Pulmonary artery endothelial cell (primary cell): ENCODE measurements at places on chromosomes 13 and 19. TPM values are rescaled to one million over a fixed set of nuclear protein-coding genes. Genes with fewer than 3 reads are reported as not detected.
A peak's percentile ranks its signal among the peaks of the same experiment; 100 is the strongest.

Gene SOX1
- total RNA-seq: not detected in 2 replicates

Gene PGLYRP1
- not detected in 2 replicates for total RNA-seq

Gene FCER2
- not detected in 2 replicates for total RNA-seq

Gene LGALS7B
- total RNA-seq: not detected in 2 replicates

Gene ING1
- 17.5 and 22.3 TPM in 2 replicates for total RNA-seq

Gene LPAR2
- 0.33 and 0.53 TPM in 2 replicates for total RNA-seq

Gene ZNF730
- 1.5 and 1.9 TPM in 2 replicates for total RNA-seq

Gene LMTK3
- total RNA-seq: under 0.01 and 0.04 TPM in 2 replicates

Gene PCDH9
- total RNA-seq: 2.3 and 2.9 TPM in 2 replicates

Gene ZNF177
- 0.40 and 1.4 TPM in 2 replicates for total RNA-seq

Gene GATAD2A
- total RNA-seq: 67.4 and 72.9 TPM in 2 replicates

Gene EPSTI1
- 2.8 and 3.5 TPM in 2 replicates for total RNA-seq

Gene F7
- not detected in 2 replicates for total RNA-seq

GRCh38 chr19:30153326-30154210 lies 211.5 kb downstream of the URI1 start:
- DNase-seq: no peak

DNA sequence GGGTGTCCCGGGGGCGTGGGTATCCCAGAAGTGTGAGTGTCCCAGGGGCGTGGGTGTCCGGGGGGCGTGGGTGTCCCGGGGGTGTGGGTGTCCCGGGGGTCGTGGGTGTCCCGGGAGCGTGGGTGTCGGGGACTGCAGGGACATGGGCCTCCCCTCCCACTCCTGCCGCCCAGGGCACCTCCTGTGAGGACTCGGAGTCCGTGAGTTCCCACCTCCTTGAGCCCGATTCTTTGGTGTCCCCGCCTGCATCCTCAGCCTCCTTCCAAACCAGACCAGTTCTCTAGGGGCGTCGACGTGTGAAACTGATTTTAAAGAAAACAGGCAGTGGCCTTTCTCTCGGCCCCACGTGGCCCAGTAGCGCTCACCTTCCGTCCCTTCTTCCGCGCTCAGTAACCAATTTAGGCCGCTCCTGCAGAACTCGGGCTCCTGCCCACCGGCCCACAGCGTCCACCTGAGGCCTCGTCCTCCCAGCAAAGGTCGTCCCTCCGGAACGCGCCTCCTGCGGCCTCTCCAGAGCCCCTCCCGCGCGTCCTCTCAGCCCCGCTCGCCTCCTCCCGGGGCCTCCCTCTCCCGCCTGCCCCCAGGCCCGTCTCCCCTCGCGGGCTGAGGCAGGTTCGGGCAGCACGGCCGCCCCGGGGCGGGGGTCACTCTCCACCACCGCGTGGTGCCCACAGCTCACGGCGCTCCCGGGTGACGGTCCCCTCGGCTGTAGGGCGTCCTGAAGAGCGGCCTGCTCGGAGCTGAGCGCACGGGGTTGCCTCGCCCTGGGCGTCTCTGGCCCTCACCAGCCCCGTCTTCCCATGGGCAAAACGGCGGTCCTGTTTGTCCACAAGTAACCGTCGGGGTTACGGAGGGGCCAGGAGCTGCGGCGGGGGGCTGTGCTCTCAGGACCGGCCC lies 3.8 kb downstream of the F7 start:
- DNase-seq: no peak

- no peak for DNase-seq
Observed at GRCh38 chr13:87120476-87120875, 550.7 kb upstream of the SLITRK5 start.

GRCh38 chr13:39597838-39598237 lies 5.2 kb downstream of the LHFPL6 start:
- peak; percentile 32 for DNase-seq

DNA sequence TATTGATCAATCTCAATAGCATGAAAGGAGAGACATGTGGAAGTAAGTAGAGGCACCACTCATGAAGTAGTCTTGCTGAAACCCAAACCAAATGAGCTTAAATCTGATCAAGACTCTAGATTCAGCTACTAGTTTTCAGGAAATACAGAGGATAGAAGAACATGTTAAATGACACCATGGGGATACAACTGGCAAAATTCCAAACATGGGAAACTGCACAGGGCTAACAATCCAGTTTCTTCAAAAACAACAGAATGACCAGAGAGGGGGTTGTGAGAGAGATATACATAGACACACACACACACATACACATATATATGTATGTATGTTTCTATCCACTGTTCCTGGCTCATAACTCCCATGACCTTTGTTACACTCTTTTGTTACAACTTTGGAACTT lies 44.8 kb downstream of the MRPL57 start:
- no peak for DNase-seq

DNA sequence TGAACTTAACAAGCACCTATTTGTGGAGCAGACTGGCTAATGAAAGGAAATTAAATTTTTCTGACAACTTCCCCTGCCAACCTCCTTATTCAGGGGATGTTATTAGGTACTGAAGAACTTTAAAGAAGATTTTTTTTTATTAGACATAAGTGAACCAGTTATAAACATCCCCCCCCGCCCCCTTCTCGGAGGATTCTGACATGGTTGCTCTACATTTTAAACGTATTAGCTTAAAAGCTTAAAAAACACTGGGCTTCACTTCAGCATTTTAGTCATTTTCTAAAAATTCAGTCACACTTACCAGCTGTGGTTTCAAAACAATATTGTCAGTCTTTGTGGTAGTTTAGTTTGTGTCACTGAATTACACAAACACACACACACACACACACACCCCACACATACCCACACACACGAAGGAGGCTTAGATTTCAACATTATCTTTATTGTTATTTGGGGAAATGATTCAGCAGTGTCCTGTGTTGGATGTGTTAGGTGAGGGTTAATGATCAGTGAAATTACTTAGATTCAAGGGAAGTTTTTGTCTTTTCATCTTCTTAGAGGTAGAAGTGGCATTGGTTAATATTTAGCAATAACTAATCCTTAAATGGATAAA lies 145.7 kb downstream of the PCCA start:
- DNase-seq: no peak

GRCh38 chr19:1672769-1673644 lies 20.6 kb upstream of the TCF3 start:
- DNase-seq: no peak

- no peak for DNase-seq
Observed at GRCh38 chr19:44903602-44904425, 1.8 kb upstream of the APOE start.

DNA sequence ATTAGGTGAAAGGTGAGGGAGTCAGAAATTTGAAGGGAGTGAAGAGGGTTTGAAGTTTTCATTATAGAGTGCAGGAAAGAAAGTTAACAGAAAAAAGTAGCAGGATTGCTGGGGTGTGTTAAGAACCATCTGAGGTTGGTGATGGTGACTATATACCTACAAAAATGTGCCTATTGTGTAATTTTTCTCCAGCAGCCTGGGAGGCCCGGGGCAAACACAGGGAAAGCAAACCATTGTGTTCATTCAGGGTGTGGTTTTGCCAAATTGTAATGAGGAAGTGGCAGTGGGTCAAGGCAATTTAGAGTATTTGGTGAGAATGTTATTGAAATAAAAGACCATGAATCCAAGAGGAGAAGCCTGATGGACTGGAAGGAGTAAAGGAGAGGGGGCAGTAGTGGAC lies 8.2 kb upstream of the SUCLA2 start:
- DNase-seq: no peak

DNA sequence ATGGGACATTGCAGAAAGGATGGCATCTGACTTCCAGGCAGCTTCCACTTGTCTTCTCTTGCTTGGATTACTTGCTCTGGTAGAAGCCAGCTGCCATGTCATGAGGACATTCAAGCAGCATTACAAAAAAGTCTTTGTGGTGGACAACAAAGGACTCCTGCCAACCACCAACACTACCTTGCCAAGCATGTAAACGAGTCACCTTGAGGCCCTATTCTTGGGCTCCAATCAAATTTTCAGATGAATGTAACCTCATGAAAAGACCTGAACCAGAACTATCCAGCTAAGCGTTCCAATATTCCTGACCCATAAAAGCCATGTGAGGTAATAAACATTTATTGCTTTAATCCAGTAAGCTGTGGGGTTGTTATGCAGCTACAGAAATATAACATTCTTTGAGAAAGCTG lies 12.5 kb downstream of the PROSER1 start:
- no peak for DNase-seq

- DNase-seq: no peak
Observed at GRCh38 chr19:49911381-49912145, 14.9 kb upstream of the IL4I1 start.

DNA sequence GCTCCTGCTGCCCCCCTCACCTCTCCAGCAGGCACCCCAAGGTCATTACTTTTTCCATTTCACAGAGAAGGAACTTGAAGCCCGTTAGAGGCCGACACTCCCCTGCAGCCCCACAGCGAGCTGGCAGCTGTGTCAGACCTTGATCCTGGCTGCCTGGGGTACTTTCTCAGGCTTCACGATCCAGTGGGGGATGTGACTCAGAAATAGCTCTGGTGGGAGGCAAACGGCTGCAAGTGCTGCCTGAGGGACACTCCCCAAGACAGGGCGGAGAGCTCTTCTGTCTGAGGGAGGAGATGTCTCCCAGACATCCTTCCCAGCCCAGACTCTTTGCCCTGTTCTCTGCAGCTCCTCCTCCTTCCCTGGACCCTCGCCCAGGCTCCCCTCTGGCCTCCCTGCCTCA lies 4.8 kb downstream of the TSKS start:
- DNase-seq: no peak

DNA sequence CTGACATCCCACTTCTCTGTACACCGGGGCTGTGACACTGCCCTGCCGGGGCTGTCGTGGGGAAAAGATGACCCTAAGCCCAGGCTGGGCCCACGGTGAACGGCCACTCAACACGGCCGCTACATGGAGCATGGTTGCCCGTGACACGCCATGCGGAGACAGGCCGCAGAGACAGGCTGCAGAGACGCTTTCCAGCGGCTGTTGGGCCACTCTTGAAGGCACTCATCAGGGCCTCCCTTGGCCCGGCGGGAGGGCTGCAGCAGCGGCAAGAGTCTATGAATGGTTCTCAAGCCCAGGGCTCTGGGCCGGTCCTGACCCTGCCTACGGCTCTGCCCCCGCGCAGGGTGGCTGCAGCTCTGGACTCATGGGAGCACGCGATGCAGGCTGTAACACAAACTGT lies 22.1 kb downstream of the ADPRHL1 start:
- DNase-seq: no peak

- no peak for DNase-seq
Observed at GRCh38 chr13:35293579-35294226, 182.8 kb downstream of the MAB21L1 start.

GRCh38 chr13:97627566-97627965 lies 193.6 kb downstream of the RAP2A start:
- DNase-seq: no peak

- no peak for DNase-seq
Observed at GRCh38 chr19:46764817-46765291, 18.6 kb upstream of the STRN4 start.

- no peak for DNase-seq
Observed at GRCh38 chr13:27113436-27113835, 58.2 kb downstream of the USP12 start.

- no peak for DNase-seq
Observed at GRCh38 chr19:5990289-5990797, 12.4 kb upstream of the RANBP3 start.

DNA sequence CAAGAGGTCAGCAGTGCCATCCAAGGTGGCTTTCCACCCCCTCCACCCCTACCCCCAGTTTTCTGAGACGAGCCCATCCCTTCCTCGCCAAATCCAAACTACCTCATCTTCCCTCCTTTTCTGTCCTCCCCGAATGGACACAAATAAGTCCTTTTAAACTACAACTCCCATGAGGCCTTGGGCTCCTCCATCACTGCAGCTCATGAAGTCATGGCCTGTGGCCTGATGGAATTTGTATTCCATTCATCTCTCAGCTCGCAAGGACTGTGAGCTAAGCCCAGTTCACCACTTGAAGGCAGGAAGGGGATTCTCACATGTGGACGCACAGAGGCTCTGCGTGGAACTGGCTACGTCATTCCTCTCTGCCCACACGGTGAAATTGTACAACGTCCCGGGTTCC lies 12.5 kb downstream of the PTPRH start:
- no peak for DNase-seq

GRCh38 chr13:80121038-80121437 lies 219.9 kb downstream of the SPRY2 start:
- DNase-seq: no peak

DNA sequence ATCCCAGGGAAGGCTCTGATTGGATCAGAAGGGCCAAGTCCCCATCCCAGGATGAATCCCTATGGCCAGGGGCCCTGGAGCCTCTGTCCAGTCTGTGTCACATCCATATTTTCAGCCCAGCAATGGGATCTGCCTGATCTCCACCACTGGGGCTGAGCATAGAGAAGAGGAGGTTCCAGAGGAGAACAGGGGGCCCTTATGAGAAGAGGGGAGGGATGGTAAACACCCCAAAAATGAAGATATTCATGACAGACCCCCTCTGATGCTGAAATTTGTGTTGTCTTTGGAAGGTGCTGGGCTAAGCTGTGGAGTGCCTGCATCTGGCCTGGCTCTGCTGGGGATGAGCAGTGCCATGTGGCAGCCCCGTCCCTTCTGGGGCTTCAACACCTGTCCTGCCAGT lies 14.5 kb downstream of the KLHL26 start:
- no peak for DNase-seq

GRCh38 chr19:46984077-46985010 lies 35.3 kb upstream of the NPAS1 start:
- DNase-seq: no peak

DNA sequence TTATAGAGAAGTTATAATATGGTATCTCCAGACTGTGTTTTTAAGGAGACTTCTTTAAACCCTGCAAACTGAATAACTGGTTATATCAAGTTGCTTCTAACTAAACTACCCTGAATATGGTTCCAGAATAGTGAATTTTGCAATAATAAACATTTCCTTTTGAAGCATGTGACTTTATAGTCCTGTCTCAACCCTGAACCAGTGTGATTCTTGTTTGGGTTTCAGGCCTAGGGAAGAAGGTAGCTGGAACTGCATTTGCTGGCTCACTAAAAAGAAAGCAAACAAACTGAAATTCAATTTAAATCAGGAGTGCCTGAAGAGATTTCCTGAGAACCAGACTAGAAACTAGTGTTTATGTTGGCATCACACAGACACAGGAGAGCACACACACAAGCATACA lies 4.9 kb downstream of the ARHGEF7 start:
- DNase-seq: no peak

- DNase-seq: no peak
Observed at GRCh38 chr19:17549085-17549740, 6.2 kb upstream of the COLGALT1 start.
